ENCODE measurements at places on chromosomes 1 and 21.

DNA sequence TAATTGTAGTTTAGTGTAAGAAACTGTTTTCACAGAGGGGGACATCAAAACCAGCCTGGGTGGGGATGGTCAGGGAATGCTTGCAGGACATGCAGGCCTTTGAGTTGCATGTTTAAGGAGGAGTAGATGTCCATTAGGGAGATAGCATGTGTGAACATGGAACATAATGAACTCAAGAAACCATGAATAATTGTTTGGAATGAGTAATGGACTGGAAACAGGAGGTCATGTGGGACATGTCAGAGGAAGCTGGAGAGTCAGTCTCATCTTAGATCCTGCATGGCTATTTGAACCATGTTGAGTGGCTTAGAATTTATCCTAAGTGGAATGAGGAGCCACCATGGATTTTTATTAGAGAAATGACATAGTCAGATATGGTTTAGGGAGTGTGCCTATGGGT is 86.4 kb downstream of the RPE65 start:
- no peak for DNase-seq

DNA sequence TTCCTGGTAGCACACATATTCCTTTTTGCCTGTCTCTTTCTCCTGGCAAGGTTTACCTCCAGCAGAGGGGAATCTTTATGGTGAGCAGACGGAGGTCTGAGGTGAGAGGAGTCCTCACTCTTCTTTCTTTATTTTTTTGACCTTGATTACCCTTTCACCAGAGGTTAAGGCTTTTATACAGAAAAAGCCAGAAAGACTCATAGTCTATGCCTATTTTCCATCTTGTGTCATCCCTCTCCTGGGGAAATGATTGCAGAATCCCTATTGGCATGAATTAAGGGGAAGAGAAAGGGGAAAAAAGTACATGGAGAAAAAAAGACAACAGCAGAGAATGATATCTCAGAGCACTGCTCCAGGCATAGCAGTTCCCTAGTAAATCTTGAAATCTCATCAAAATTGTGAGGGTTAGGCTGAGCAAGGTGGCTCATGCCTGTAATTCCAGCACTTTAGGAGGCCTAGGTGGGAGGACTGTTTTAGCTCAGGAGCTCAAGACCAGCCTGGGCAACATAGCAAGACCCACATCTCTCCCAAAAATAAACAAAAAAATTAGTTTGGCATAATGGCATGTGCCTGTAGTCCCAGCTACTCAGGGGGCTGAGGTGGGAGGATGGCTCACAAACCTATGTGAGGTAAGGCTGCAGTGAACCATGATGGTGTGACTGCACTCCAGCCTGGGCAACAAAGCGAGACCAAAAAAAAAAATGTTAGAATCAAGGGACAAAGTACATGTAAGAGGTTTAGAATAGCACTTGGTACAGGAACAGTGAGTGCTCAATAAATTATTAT is 1.2 kb upstream of the XPR1 start:
- DNase-seq = no peak

GRCh38 chr1:77940921-77941570 is 37.8 kb downstream of the FUBP1 start:
- DNase-seq = no peak

- DNase-seq = no peak
Observed at GRCh38 chr1:43951021-43951985, 4.6 kb downstream of the IPO13 start.

- no peak for DNase-seq
Observed at GRCh38 chr1:112983537-112984131, 27.6 kb upstream of the SLC16A1 start.

GRCh38 chr1:180157576-180158057 is 2.9 kb downstream of the QSOX1 start:
- no peak for DNase-seq

DNA sequence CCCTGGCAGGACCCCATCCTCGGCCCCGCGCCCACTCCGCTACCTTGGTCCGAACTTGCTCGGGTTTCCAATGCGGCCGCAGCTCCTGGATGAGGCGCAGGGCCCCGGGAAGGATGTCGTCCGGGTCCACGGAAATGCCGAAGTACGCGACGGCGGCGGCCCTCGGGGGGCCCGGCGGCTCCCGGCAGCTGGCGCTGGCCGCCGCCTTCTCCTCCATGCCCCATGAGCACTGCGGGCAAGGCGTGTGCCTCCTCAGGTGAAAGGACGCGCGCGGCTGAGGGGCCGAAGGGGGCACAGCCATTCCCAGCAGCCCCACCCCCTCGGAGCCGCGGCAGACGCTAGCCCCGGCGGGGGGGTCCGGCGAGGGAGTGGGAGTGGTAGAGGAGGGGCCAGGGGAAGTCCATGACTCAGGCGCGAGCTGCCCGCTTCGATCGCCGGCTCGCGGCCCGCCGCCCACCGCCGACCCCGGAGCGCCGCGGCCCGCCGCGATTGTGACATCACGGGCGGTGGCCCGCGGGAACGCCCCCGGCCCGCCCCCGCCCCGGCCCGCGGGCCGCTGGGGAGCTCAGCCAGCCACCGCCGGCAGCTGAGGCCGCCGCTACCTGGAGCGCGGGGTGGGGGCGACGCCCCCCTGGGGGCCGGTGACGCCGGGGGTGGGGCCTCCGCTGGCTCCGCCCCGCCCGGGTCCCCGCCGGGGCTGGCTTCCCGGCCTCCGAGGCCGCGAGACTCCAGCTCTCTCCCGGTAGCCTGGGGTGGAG is at the start of gene ETNK2:
ETNK2 (minus strand) TSS at position 493 of the 758 bp plus-strand sequence; CDS start at position 301, 192 bp downstream.
- peak; percentile 46 for DNase-seq
